Gastrocnemius medialis (tissue), 4 donors: ENCODE measurements at places on chromosomes 11 and 22.

GRCh38 chr11:29093416-29094120, 923.3 kb downstream of the KCNA4 start:
- no peak for DNase-seq

- DNase-seq = no peak
Observed at GRCh38 chr11:1866226-1866625, 13.3 kb downstream of the LSP1 start.

- DNase-seq = no peak
Observed at GRCh38 chr11:131688048-131688693, 317.8 kb downstream of the NTM start.

GRCh38 chr22:27737521-27737920, 64.0 kb downstream of the MN1 start:
- DNase-seq = no peak

DNA sequence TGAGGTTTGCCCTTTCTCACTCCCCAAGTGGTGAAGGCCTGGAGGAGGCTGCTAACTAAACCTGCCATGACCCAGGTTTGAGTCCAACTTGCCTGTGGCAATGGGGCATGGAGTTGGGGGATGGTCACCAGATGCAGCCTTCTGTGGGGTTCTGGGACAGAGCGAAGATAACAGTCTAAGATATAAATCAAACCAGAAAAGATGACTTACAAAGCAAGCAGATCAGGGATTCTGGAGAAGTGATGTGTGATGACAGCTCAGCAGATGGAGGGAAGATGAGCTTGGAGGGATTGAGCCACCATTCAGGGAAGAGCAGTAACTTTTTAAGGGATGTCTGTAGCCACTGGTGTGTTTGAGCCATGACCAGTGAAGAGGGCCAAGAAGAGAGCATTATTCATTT, 63.6 kb downstream of the MTNR1B start:
- DNase-seq = no peak

- no peak for DNase-seq
Observed at GRCh38 chr11:8913961-8914660, 3.1 kb downstream of the AKIP1 start.

DNA sequence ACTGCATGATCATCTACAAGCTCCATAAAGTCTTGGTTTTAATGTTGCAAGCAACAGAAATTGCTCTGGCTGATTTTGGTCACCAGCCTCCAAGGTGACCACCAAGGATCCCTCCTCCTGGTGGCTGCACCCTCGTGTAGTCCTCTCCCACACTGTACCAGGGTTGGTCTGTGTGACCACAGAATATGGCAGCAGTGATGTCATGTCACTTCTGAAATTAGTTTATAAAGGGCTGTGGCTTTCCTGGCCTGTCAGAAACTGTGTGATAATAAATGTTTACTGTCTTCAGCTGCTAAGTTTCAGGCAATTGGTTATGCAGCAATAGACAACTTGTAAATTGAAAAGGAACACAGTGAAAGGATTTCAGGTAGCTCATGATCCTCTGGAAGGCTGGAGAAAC, 5.3 kb upstream of the PRDM11 start:
- DNase-seq = no peak

DNA sequence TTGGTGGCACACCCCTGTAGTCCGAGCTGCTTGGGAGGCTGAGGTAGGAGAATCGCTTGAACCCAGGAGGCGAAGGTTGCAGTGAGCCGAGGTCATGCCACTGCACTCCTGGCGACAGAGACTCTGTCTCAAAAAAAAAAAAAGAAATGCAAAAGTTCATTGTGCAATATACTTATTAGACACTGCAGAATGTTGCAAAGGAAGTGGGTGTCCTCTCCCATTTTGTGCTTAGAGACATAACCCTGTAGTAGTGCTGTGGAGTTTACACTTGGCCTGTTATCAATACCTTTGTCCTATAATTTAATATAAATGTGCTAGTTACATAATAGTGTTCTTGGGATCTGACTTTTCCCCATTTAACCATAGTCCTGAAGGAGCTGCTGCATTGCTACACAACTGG, 9.4 kb downstream of the BCL2L13 start:
- no peak for DNase-seq

DNA sequence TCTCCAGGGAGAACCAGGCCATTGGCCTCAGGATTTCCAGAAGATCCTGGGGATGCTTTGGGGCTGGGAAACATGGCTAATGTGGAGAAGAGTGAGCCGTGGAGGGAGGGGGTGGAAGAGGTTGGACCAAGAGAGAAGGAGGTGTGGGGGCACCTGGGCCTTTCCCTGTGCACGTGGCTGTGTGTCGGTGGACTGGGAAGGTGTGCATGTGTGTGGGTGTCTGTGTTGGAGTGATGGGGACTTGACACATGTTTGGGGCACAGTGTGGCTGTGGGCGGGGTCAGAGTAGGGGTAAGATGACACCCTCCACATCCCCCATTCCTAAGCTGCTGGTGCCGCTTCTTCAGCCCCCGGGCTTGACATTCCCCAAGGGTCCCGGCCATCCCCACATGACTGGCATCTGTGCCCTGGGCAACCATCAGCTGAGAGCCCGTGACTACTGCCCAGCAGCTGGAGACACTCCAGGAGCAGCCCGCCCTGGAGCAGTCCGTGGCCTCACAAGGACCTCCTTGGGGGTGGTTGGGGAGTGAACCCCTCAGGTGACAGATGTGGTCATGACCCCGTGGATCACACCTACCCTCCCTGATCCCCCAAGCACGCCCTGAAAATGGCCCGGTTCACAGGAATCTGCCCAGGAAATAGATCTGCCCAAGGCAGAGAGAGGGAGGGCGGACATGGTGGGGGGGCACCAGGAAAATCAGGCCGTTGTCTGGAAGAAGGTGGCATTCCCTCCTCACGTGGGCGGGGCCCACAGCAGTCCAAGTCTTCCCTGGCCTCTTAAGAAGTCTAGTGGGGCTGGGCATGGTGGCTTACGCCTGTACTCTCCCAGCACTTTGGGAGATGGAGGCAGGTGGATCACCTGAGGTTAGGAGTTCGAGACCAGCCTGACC, 34.8 kb upstream of the SOX10 start:
- no peak for DNase-seq

GRCh38 chr22:36678477-36678876, 25.1 kb downstream of the CACNG2 start:
- no peak for DNase-seq

DNA sequence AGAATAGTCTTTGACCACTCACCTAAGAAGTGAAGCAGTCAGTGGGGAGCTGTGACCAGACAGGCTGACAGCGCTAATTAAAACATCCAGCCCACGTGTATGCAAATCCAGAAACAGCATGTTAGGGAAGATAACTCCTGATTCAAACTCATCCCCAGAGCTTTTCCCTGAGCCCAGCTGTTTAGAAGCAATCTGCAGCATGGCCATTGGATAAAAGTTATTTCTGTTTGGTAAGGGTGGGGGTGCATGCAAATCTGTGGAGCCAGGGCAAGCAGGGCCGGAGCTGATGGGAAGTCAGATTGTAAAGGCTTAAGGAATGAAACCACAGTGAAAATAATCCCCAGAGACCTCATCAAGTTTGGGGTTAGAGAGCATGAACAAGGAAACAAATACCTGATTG, 247.9 kb upstream of the KIRREL3 start:
- no peak for DNase-seq

- DNase-seq = no peak
Observed at GRCh38 chr11:86138958-86139357, 70.1 kb upstream of the PICALM start.

GRCh38 chr11:114482114-114482513, 42.8 kb downstream of the REXO2 start:
- no peak for DNase-seq

- DNase-seq = no peak
Observed at GRCh38 chr11:57746920-57747319, 4.7 kb downstream of the BTBD18 start.

- DNase-seq = no peak
Observed at GRCh38 chr11:69707176-69707575, 3.4 kb upstream of the FGF19 start.

DNA sequence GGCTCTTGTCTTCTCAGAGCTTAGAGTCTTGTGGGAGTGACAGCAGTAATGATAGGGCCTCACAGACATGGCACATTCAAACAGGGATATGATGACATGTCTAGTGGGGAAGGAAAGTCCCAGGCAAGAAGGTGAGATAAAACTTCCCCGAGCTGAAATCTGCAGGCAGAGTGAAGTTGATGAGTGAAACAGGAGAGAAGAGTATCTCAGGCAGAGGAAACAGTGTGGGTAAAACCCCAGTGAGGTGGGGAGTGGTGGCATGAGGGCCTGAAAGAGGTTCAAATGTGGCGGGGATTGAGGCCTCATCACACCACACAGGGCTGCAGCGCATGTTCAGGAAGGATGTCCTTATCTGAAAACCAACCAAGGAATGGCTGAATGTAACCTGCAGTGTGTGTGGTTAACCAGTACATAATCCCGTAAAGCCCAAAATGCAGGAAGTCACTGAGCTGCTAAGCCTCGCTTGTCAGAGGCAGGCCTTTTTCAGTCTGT, 153.8 kb upstream of the E2F8 start:
- DNase-seq = no peak

DNA sequence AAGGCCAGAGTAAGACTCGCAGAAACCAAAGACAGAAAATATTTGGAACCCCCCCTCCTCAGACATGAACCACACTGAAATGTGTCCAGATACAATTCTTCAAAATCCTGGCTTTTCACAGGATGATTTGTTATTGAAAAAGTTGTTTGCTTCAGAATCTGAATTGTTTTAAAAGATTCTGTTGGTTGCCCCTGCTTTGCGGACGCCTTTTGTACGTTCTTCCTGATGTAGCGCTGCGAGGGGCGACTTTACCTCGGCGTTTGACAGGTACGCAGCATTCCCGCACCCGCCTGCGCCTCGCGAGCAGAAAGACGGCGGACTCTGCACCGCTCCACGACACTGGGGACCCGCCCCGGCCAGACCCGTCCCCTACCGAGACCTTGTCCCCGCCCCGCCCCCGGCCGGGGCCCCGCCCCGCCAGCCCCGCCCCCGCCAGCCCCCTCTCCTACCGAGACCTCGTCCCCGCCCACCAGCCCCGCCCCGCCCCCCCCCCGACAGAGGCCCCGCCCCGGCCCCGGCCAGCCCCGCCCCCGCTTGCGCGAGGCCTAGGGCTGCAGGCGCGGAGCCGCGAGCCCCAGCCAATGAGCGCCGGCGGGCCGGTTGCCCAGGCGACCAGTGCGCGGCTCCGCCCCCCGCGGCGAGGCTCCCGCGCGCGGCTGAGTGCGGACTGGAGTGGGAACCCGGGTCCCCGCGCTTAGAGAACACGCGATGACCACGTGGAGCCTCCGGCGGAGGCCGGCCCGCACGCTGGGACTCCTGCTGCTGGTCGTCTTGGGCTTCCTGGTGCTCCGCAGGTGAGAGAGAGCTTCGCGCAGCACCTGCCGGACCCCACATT, at the start of gene GLB1L2:
GLB1L2 (plus strand) TSS at position 635 of the 835 bp plus-strand sequence; CDS start at position 709, 74 bp downstream.
- DNase-seq = peak; percentile 43

DNA sequence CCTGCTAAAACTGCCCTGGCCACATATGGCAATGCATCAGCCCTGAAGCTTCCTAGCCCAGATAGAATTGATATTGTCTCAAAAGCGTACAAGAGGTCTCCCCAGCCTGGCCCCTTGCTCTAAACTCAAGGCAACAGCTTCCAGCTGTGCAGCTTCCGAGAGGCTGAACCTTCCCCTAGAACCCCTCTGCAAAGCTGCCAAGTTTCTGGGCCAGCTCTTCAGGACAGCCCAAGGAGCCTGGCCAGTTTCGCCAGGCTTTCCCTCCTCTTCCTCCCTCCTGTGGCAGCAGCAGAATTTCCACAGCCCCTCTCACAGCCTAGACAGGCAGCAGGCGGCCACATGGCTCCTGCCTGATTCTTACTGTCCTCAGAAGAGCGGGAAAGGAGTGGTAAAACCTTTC, 34.5 kb downstream of the NUMA1 start:
- DNase-seq = no peak
